PC-3 (cell line): ENCODE measurements at places on chromosomes 2 and 18. TPM values are rescaled to one million over a fixed set of nuclear protein-coding genes. Genes with fewer than 3 reads are reported as not detected.

DNA sequence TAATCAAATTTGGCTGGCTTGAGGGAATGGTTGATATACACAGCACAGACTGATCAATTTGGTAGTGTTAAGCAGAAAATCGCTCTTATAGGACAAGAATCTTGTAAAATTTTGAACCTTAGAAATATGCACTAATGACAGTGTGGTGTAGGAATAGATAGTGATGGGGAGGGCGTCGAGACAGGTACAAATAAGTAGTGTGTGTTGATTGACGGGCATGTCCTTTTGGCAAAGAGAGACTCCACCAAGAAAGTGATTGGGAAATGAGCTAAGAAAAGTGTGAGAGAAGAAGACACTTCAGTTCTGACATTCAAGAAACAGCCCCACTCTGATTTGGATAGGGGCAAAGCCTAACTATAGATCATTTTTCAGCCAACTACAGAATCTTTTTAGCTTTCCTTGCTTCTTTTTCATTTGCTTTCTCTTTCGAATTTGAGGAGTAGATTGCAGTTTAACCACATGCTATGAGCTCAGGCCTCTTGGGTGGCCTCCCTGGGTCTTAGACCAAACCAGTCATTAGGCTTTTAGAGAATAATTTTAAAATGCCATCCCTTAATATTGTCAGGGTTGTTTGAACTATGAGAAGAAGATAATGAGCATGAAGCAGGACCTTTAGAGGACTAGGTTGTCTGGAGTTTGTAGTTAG is 127.1 kb downstream of the CERS6 start:
- DNase-seq, result no peak

DNA sequence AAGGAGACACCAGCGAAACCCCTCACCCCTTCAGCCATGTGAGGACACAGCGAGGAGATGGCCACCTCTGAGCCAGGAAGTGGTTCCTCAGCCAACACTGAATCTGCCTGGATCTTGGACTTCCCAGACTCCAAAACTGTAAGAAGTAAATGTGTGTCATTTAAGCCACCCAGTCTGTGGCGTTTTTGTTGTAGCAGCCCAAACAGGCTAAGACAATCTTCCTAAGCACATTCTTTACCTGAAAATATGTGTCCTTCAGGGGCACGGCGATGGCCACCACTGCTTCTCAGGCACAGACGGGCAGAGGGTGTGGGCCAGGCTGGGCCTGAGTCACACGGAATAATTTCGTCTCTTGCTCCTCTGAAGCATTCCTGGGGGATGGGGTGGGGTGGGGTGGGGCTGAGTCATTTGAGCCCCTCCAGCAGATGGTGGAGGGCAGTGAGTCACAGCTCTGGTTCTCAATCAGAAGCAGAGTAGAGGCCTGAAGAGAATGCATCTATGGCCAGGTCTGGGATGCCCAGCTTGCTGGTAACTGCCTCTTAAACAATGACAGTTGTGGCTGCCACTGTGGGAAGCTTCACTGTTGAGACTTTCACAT is 142.4 kb downstream of the CAPN13 start:
- peak; percentile 94 for DNase-seq

- no peak for DNase-seq
Measured at GRCh38 chr2:16102976-16103380, 162.6 kb downstream of the MYCN start.

GRCh38 chr2:233822781-233823730 is 31.3 kb downstream of the HJURP start:
- DNase-seq, result no peak

TNFAIP6 gene
- total RNA-seq, result not detected in 2 replicates

ABI2 gene
- total RNA-seq, result 37.6 and 50.7 TPM in 2 replicates

DNA sequence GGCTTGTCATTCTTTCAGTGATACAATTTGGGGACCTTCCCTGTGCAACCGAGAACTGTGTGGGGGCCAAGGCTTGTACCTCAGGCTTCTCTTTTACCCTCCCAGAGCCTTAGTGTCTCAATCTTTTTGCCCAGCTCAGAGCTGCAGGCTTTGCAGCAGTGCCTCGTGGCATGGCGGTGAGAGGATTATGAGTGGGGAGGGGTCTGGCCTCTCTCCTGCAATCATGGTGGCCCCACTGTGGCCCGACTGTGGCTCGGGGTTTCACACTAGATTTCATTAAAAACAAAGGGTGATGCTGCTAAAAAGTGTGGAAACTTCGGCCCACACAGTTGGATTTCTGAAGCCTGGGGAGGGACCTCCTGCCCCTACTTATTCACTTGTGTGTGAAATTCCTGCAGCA is 75.5 kb downstream of the CAPN13 start:
- no peak for DNase-seq

ANKRD44 gene
- total RNA-seq, result 2.4 and 28.7 TPM in 2 replicates

GRCh38 chr18:62106271-62106670 is 80.6 kb downstream of the PIGN start:
- no peak for DNase-seq

- DNase-seq, result no peak
Measured at GRCh38 chr2:191349990-191350389, 104.8 kb downstream of the MYO1B start.

TFPI gene
- 15.0 and 16.0 TPM in 2 replicates for total RNA-seq

DNA sequence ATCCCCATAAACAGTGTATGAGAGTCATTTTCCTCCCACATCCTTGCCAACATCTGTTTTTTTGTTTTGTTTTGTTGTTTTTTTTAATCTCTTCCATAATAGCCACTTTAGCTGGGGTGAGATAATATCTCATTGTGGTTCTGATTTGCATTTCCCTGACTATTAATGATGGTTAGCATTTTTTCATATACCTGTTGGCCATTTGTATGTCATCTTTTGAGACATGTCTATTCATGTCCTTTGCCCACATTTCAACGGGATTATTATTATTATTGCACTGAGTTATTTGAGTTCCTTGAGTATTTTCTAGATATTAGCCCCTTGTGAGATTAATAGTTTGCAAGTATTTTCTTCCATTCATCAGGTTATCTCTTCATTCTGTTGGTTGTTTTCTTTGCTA is 223.3 kb downstream of the LPIN1 start:
- no peak for DNase-seq

DNA sequence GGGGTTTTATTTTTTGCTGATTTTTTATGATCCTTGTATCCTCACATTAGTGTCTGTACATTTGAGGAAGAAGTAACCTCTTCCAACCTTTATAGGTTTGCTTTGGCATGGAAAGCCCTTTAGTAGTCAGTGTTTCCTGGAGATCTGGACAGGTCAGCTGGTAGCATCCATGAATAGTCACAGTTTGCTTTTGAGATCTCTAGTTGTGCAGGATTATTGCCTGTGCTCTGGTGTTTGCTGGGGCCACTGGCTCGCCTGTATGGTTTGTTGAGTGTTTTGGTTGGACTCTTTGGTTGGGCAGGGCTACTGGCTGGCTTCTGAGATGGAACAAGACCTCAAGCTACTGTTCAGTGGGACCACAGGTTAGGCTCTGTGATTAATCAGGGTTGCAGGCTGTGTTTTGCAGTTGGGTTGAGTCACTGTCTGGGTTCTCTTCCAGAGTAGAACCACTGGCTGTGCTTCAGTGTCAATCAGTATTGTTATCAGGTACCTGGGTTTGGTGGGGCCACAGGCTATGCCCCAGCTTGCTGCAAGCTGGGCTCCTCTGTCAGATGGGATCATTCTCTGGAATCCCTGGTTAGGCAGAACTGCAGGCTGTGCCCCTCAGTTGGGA is 20.0 kb downstream of the SP140L start:
- no peak for DNase-seq

DLGAP1 gene
- not detected in 2 replicates for total RNA-seq

DNA sequence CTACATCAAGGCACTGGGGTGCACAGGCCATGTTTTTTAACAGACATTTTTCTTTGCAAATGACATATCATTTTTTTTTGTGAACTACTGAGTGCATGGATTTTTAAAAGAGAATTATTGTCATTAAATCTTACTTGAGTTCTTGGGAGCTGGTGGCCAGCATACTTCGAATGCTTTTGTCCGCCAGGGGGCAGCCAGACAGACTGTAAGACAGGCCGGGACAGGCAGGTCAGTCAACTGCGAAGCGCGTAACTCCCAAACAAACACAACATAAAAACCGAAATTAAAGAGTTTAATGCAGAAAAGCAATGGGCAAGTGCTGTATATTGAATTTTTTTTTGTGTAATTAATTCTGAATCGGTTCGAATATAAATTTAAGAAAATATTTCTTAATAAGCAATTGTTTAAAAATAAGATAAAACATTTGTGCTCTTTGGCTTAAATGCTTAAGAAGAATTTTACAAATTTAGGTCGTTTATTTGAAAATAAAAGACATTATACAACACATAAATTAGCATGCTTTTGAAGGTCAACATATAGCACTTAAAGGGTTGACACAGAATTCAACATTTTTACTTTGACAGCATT is 142.2 kb upstream of the PXDN start:
- DNase-seq, result peak; percentile 73

CDH2 gene
- 34.0 and 39.2 TPM in 2 replicates for total RNA-seq

CROCC2 gene
- not detected in 2 replicates for total RNA-seq

DNA sequence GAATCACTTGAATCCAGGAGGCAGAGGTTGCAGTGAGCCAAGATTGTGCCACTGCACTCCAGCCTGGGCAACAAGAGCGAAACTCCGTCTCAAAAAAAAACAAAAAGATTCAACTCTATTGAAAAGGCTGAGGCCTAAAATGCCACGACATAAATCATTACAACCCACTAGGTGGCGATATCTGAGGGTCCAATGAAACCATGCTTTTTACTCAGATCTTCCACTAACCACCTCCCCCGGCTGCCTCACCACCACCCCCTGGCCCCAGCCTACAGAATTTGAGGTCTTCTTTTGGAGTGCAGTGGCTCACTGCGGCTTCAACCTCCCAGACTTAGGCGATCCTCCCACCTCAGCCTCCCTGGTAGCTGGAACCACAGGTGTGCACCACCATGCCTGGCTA is 57.5 kb downstream of the AP1S3 start:
- peak; percentile 84 for DNase-seq

GRCh38 chr2:56204556-56204955 is 20.8 kb downstream of the CCDC85A start:
- no peak for DNase-seq

- no peak for DNase-seq
Measured at GRCh38 chr2:49175831-49176230, 21.5 kb upstream of the FSHR start.

- DNase-seq, result no peak
Measured at GRCh38 chr2:233005096-233005495, 8.0 kb downstream of the NGEF start.

DNA sequence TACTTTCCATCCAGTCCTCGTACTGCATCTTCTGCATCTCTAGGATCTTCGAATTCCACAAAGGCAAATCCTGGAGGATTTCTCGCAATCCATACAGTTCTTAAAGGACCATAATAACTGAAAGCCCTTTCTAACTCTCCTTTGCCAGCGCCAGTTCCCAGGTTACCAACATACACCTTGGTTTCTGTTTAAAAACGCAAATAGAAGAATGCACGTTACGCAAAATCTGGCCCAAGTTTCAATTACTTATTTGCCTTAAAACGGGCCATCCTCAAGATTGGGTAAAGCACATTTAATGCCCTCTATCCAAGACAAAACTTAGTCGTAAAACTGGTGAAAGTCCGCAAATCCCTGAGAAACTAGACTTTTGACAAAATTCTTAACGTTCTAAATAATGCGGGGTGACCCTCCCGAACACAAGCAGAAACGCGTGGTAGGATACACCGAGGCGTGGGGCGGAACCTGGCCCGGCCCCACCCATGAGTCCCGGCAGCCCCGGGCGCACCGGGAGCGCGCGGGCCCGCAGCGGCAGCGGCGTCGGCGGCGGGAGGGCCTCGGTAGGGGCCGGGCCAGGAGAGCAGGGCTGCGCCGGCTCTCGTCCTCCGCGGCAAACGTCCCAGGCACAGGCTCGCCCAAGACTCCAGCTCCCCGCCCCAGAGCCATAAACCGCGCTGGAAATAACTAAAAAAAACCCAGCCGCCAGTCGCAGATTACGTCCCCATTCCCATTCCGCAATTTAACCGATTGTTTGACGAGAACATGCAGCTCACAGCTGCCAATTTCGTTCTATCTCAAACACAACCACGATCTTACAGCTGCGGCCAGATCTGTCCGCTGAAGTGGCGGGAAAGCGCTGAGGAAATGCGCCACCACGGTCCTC is 910 bp downstream of the SRSF7 start:
- DNase-seq, result peak; percentile 43

GRCh38 chr18:13452871-13453680 is 234.5 kb downstream of the LDLRAD4 start:
- no peak for DNase-seq

DPP4 gene
- total RNA-seq, result 14.8 and 23.3 TPM in 2 replicates

GRCh38 chr2:65639156-65639864 is 206.9 kb upstream of the SPRED2 start:
- DNase-seq, result peak; percentile 20

AFG3L2 gene
- 79.3 and 95.7 TPM in 2 replicates for total RNA-seq

GRCh38 chr2:139805441-139805840 is 1025.3 kb upstream of the NXPH2 start:
- DNase-seq, result no peak

DNA sequence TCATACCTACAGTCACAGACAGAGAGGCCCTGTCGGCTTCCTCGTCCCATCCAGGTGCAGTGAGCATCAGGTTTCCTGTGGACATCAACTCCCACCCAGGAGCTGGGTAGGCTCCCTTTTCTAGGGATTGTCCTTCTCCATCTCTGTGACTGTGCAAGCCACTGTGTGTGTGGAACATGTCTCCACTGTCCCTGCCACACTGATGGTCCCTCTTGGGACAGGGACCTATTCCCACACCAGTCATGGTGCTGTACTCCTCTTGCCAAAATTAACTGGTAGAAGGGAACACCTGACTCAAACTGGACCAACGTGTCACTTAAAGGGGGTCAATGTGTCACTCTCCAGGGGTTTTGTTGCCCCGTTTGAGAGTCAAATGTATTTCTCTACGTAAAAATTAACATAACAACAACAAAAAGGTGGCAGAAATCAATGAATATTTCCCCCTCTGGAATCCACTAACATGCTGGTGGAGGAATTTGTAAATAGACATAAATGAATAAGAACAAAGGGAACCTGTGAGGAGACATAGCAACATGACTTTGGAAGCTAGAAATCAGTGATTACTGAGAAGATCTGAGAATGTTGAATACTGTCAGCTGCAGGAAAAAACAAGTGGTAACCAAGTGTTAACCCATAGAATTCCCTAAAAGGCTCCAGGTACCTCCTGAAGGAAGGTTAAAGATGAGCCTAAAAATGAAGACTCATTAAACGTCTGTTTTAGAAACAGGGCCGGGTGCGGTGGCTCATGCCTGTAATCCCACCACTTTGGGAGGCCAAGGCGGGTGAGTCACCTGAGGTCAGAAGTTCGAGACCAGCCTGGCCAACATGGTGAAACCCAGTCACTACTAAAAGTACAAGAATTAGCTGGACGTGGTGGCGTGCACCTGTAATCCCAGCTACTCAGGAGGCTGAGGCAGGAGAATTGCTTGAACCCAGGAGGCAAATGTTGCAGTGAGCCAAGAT is 40.4 kb downstream of the SH2D6 start:
- peak; percentile 27 for DNase-seq

HOXD10 gene
- not detected in 2 replicates for total RNA-seq

DNA sequence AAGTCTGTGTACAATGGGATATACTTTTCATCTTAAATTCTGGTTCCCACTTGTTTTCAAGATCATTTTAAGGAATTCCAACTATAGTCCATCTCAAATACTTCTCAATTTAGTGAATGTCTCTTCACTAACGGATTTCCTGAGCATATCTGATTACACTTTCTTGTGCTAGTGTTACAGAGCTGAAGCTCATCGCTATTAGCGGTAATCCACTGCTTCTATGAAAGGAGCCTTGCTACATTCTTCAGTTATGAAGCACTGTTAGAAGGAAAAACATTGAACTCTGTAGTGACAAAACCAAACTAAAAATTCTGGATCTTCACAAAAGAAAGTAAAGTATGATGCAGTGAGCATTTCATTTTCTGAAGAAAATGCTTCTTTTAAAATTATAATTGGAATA is 72.0 kb downstream of the AGPS start:
- no peak for DNase-seq

- DNase-seq, result no peak
Measured at GRCh38 chr2:181527058-181527457, 69.9 kb downstream of the ITGA4 start.
